ENCODE measurements at places on chromosomes 11 and 22.

GRCh38 chr11:64347193-64347867 lies 7.3 kb downstream of the CCDC88B start:
- no peak for DNase-seq

GRCh38 chr22:43257549-43257948 lies 70.6 kb upstream of the TTLL12 start:
- no peak for DNase-seq

- DNase-seq: no peak
These were observed at the start of gene LUZP2 for GRCh38 chr11:24496736-24497725. LUZP2 (plus strand) TSS chr11:24497053.

DNA sequence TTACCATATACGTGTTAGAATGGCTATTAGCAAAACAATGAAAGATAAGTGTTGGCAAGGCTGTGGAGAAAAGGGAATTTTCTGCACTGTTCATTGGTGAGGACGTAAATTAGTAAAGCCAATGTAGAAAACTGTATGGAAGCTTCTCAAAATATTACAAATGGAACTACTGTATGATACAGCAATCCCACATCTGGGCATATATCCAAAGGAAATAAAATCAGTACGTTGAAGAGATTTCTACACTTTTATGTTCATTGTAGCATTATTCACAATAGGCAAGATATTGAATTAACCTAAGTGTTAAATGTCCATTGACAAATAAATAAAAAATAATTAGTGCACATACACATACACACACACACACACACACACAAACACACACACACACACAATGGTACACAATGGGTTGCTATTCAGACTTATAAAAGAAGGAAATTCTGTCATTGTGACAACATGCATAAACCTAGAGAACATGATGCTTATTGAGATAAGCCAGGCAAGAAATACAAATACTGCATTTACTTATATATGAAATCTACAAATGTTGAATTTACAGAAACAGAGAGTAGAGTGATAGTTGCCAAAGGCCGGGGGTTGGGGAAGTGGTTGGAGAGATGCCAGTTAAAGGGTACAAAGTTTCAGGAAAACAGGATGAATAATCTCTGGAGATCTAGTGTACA lies 565.8 kb upstream of the LRRC4C start:
- no peak for DNase-seq
